ENCODE measurements at places on chromosomes 2 and 18.
A peak's percentile ranks its signal among the peaks of the same experiment; 100 is the strongest.

- DNase-seq = peak; percentile 40
Observed at GRCh38 chr2:17620841-17621240, 80.3 kb downstream of the VSNL1 start.

- no peak for DNase-seq
Observed at GRCh38 chr2:29061616-29062015, 12.7 kb downstream of the PCARE start.

DNA sequence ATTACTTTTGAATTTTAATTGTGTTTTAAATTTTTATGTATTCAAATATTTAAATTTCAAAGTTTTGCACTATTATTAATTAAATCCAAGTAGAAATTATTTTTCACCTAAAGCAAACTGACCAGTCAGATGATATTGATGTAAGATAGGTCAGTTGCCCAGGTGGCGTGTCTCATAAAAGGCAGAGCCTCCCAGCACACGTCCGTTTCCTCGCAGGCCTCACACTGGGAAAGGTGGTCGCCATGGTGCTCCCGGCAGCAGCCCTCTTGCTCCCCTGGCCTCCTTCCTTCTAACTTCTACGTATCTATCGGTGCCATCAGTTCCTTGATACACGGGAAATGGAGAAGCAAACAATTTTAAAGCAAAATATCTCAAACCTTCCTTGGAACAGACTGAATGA is 516.8 kb downstream of the GALR1 start:
- DNase-seq = no peak

DNA sequence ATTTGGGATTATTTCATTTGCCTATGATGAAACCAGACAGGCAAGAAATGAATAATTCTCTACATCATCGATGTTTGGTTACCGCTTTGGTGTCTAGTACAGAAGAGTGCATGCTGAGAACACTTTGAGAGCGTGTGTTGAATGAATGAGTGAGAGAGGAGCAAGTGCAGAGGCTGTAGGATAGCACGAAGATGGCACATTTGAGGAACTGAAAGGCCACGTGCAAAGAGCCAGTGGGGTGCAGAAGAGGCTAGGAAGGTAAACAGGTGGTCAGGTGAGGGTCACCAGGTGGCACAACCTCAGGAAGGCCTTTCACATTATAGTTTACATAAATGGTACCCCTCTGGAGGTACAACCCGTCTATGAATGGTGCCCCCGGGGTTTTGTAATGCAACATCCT is 80.1 kb upstream of the SPHKAP start:
- DNase-seq = no peak

GRCh38 chr2:46116150-46116549 is 181.1 kb upstream of the EPAS1 start:
- no peak for DNase-seq

DNA sequence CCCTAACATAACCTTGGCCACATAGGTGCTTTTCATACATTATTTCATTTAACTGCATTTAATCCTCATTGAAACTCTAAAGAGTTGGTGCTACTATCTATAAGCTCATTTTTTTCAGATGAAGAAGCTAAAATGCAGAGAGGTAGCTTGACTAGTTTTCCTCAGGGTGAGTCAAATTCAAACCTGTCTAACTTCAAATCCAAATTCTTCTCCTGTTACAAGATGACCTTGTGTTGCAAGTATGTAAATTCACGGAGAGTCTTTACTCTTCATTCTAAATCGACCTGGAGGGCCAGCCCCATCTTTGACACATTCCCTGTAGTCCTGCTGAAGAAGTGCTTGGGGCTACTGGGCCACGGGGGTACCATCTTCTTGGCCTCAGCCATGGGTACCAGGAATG is 8.2 kb upstream of the SETBP1 start:
- no peak for DNase-seq

- DNase-seq = no peak
Observed at GRCh38 chr18:70331456-70332097, 42.7 kb downstream of the SOCS6 start.

DNA sequence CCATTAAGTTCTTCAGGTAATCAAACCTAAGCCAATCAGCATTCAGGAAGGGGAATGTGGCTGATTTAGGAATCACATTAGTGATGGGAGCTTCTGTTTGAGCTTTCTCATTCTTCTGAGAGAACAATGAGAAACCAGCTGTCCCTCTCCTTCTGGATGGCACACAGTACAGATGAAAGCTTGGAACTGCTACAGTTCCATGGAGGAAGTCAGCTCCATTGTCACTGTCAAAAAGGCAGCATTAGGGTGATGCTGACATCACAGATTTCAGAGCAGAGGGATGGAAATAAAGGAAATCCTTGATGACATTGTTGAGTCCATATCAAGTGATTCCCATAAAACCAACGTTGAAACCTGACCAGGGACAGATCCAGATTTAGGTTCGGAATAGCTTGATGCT is 36.1 kb upstream of the ACYP2 start:
- DNase-seq = no peak

DNA sequence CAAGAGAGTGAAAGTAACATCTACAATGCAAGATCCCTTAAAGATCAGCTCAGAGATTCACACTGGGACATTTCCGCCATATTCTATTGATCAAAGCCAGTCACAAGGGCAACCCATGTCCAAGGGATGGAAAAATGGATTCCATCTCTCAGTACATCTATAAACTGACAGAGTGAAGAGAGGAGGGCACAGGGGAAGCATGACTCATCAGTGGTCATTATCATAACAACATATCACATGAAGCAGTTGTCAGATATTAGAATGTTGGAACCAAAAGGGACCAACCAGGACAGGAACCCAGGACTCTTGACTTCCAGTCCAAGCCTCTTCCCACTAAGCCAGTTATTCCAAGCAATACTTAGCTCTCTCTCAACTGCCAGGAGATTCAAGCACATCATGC is 54.9 kb upstream of the IGFBP2 start:
- no peak for DNase-seq
